ENCODE measurements at places on chromosomes 13 and 19. TPM values are rescaled to one million over a fixed set of nuclear protein-coding genes. Genes with fewer than 3 reads are reported as not detected.
A peak's percentile ranks its signal among the peaks of the same experiment; 100 is the strongest.

DNA sequence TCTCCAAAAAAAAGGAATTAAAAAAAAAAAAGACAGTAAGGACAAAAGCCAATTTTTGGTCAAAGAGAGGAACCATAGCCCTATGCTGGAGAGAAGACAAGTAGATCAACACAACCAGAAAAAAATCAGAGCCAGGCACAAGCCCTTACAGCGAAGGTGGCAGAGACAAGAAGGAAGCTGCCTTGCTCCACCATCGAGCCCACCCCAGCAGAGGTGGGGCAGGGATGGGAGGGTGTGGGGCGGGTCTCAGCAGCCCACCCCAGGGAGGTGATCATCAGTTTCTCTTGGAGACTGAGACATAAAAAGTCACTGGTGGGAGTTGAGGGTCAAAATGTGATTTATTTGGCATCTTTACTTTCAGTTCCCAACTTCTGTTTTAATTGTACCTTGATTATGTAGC is 332.4 kb downstream of the FOXO1 start:
- DNase-seq: no peak

DNA sequence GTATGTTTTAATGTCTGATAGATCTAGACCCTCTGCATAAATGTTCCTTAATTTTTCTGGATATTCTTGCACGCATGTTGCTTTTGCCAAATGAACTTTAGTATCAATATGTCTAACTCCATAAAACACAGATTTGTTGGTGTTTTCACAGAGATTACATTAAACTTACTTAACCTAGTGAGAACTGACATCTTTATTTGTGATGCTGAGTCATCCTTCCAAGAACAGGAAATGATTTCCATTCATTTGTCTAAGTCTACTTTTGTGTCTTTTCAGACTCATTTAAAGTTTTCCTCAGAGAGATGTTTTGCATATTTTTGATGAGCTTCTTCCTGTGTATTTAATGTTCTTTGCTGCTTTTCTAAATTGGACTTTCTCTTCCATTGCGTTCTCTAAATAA is 184.0 kb downstream of the SLC7A1 start:
- no peak for DNase-seq

GRCh38 chr19:29245215-29245614 is 32.3 kb upstream of the UQCRFS1 start:
- no peak for DNase-seq

DNA sequence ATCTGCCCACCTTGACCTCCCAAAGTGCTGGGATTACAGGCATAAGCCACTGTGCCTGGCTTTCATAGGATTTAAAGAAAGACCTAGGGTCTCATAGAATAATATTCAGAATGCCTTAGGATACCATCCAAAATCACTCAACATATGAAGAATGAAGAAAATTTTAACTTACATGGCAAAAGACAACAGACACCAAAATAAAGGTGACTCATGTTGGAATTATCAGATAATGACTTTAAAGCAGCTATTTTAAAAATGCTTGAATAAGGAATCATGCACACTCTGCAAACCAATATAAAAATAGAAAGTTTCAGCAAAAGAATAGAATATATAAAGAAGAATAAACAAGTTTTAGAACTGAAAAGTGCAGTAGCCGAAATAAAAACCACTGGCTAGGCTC is 29.3 kb downstream of the ZNF566 start:
- no peak for DNase-seq

DNA sequence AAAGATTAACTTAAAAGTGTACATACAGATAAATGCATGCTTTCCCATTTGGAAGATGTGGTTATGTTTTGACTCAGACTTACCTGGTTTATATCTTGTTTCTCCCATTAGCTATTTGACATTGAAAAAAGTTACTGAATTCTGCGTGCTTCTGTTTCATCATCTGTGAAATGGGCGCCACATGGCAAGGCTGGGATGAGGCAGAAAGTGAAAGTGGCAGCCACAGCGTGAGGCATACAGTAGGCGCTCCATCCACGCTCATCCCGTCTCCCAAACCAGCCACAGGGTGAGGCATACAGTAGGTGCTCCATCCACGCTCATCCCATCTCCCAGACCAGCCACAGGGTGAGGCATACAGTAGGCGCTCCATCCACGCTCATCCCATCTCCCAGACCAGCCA is 14.0 kb upstream of the TMEM255B start:
- DNase-seq: no peak

DNA sequence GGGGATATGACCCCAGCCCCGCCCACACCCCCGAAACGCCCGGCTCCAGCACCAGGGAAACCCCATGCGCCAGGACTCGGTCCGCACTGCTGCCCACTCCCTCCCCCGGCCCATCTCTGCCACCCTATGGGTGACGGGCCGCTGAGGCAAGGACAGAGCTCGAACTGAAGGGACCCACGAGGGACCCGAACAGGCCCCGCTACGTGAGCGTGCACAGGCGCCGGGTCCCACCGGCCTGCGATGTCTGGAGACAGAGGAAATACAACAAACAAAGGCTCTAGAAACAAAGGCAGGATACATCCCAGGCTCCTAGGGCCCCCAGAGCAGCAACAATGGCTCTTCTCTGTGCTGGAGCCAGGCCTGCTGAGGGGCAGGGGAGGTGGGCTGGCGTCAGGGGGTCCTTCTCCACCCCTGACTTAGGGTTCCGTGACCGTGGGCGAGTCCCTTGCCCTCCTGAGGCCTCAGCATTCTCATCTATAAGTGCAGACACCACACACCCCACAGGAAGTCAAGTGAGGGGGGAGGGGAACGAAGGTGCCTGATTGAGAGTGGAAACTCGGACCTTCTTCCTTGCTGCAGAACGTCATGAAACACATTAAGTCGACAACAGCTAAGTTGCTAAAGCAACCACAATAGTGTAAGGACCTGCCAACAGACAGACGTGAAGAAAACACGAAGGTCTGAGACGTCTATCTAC is 3.1 kb downstream of the ABHD17A start:
- peak; percentile 68 for DNase-seq

GRCh38 chr19:44447916-44448674 is at the start of gene ZNF229:
TSS of gene ZNF229 (minus strand) at chr19:44448472. CDS start at chr19:44442847, 5,625 bp downstream.
- DNase-seq: peak; percentile 83

The CCL25 gene
- not detected for total RNA-seq

The DNAAF3 gene
- 0.40 TPM for total RNA-seq

- no peak for DNase-seq
Measured at GRCh38 chr19:12667731-12668302, 1.2 kb downstream of the WDR83 start.

- no peak for DNase-seq
Measured at GRCh38 chr13:25169356-25169755, 2.7 kb downstream of the AMER2 start.

DNA sequence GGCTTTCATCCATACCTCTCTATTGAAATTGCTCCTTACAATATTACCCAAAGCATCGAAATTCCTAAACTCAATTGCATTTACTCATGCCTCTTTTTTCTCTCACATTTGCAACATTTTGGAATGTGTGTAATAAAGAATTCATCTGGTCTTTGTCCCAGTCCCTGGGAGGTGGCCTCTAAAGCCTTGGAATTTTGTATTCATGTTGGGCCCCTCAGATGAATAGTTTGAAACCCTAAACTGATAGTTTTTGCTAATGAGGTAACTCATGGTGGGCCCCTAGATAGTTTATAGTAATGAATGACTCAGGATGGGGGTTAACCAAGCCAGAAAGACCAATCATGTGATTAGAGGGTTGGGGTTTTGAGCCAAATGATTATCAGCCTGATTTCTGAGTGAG is 490.4 kb downstream of the DIAPH3 start:
- DNase-seq: no peak

DNA sequence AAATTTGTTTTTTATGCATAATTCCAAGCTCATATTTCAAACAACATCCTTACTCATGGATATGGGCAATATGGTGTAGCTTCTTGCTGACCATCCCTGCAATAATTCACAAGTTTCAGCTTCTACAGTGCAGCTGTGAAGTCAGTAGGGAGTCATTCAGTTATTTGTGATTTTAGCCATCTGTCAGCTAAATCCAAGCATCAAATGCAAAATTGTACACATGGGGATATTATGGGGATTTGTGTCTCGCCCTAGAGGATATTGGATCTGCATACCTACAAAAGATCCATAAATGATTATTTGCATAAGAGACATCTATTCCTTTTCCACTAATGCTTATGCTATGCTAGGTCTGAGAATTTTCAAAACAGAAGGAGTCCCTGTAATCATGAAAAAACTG is 217.9 kb upstream of the SLITRK5 start:
- DNase-seq: no peak

GRCh38 chr19:45104658-45105349 is 11.8 kb downstream of the PPP1R37 start:
- DNase-seq: no peak

GRCh38 chr13:89568746-89569145 is 1778.7 kb upstream of the MIR17HG start:
- DNase-seq: no peak

- DNase-seq: no peak
Measured at GRCh38 chr13:84997858-84998257, 801.4 kb downstream of the SLITRK6 start.

DNA sequence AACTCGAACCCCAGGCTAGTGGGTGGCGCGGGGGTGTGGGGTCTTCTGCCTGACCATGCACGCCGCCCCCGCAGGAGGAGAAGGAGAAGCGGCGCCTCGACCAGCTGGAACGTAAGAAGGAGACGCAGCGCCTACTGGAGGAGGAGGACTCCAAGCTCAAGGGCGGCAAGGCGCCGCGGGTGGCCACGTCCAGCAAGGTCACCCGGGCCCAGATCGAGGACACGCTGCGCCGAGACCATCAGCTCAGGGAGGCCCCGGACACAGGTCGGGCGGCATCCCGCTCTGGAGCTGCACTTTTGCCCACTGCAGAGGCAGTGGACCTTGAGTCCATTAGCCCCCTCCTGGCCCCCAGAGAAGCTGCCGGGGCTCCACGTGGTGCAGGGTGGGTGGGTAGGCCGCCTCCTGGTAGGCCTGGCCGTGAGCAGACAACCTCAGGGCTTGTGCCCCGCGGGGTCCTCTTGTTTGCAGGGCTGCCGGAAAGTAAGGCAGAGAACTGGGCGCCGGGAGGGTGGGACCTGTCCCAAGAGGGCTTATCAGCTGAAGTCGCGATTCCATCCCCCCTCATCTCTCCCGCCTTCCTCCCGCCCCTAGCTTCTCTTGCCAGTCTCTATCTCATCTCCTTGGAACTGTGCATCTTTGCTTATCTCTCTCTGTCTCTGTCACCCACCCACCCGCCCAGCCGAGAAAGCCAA is 9.9 kb downstream of the CCDC124 start:
- no peak for DNase-seq

The HS6ST3 gene
- total RNA-seq: not detected

- no peak for DNase-seq
Measured at GRCh38 chr13:75796825-75797224, 160.7 kb downstream of the LMO7 start.

DNA sequence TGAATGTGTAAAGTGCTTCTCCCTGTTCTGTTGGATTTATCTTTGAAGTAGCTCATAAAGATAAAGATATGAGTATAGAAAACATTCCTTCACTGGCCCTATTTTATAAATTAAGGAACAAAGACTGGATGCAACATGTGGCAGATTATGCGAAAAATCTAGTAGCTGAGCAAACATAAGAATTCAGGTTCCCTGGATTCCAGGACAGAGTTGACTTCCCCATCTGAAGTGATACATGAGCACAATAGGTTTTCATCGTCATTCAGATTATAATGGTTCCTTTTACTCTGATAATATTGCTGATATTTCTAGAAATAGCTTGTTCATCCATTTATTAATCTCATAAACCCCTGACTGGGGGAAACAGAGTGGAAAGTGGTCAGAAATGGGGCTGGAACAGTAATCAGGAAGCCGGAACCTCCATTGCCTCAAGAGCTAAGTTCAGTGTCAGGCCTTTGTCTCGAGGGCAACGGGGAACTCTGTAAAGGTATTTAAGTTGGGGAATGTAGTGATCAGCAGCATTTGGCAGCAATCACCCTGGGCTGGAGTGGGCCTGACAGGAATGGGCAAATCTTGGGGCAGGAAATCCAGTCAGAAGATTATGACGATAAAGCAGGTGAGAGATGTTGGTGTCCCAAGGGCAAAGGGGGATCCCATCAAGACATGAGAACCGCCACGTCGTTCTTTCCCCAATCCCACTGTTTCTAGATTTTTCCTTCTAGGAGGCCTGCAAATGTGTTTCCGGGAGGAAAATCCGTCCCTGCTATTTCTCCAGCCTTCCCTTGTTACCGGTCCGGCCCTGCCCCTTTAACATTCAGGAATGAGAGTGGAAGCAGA is 232.5 kb upstream of the SERP2 start:
- peak; percentile 22 for DNase-seq

DNA sequence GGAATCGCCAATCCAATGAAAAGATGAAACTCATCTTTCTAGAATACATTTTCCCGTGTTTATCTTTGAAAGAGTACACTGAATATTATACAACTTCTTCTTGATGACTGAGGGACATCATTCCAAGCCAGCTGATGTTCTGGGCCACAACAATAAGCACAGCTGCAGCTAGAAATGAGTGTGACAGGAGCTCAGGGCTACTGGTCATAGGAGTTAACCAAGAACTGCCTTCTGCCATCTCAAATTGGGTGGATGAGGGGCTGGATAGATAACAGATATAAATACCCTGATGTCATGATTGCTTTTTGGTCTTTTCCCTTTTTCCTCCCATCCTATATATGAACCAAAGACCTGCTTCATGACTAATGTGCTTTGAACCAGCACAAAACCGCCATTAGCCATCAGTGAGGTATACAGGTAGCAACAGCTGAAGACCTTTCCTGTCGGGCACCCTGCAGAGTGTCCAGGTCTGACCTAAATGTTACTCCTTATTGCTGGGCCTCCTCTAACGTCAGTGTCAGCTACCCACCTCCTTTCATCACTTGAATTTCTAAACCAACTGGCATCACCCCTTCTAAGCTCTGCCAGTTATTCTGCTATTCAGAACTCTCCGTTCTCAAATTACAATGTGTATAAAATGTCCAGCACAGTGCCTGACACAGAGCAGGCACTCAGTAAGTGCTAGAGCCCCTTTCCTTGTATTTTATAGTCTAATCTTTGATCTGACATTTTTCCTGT is 178.2 kb downstream of the ENOX1 start:
- no peak for DNase-seq

DNA sequence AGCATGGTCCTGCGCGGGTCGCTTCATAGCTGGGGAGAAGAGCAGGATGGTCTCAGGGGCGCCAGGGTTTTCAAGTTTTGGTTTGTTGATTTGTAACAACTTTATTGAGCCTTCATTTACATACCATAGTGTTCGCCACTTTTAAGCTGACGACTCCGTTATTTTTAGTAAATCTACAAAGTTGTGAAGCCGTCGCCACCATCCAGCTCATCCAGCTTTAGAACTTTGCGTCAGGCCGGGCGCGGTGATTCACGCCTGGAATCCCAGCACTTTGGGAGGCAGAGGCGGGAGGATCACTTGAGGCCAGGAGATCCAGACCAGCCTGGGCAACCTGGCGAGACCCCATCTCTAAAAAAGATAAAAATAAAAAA is 404 bp downstream of the C19orf44 start:
- DNase-seq: peak; percentile 59

- DNase-seq: no peak
Measured at GRCh38 chr19:16016226-16017137, 59.8 kb upstream of the TPM4 start.

- DNase-seq: peak; percentile 16
Measured at GRCh38 chr19:17448131-17448967, at the start of gene TMEM221. TSS of gene TMEM221 (minus strand) at chr19:17448668. CDS start at chr19:17448462, 206 bp downstream.

DNA sequence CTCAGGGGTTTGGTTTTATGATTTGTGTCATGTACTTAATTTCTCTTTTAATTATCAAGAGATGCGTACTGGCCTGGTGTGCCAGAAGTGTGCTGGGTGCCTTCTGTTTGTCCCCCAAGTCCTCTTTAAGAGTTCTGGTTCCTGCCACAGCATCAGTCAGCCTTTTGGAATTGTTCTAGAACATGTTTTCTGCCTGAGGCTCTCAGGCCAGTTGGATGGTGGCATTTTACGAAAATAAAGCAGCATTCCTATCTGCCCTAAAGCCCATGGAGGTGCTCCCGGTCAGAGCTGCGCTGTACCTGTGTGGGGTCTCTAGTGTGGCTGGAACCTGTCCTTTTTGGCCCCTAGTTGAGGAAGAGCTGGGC is 54.1 kb downstream of the TSSK6 start:
- DNase-seq: no peak

All from lung microvascular endothelial cell (primary cell).